Activated CD8-positive, alpha-beta T cell treated with anti-CD3 and anti-CD28 coated beads, Interleukin-2, amount 10 ng/mL, durations not matched to agents 7 days and 5 days (primary cell): ENCODE measurements at places on chromosomes 16 and 17. TPM values are rescaled to one million over a fixed set of nuclear protein-coding genes. Genes with fewer than 3 reads are reported as not detected.

- DNase-seq, result peak; percentile 12
- no peak overlapping the region for H3K4me3 ChIP-seq
- H3K4me1 ChIP-seq, result no peaks in the 10 kb centered on the region
- no peak overlapping the region for H3K27ac ChIP-seq
Measured at GRCh38 chr17:83175119-83175821, 95.9 kb downstream of the METRNL start.

DNA sequence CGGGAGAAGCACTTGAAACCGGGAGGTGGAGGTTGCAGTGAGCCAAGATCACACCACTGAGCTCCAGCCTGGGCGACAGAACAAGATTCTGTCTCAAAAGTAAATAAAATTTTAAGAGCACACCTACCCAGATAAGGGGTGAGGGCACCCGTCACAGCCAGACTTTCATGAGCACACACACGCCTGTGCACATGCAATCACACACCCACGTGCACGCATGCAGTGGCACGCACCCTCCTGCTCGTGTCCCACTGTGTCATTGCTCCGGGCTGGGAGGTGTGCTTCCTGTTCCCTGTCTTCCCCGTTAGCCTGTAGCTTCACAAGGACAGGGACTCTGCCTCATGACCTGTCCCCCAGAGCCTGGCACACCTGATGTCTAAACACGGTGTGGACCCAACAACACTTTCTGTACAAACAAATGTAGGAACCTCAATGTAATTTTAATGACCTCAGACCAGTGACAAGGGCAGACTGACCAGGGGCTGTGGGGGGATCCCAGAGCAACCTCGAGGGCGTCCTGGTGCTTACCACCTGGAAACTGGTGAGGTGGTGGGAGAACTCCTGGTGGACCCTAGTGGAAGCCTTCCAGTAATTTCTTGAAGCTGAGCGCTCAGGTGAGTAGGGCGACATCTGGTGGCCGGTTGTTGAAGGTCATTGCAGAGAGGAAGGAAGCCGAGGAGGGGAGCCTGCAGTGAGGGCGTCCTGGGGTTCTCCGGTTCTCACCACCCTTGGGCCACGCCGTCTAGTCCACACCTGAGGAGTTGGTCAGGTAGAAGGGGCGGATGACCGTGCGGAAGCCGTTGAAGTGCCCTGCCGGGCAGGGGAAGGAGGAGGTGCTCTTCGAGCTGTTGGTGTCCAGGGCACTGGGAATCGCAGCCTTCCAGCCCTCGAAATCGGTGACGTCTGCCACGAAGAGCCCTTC, 8.6 kb downstream of the LGALS3BP start:
- no peak overlapping the region for H3K4me3 ChIP-seq
- no peak overlapping the region for H3K27ac ChIP-seq
- H3K4me1 ChIP-seq, result peaks cover 17% of the 10 kb centered on the region
- peak; percentile 87 for DNase-seq
- H3K27me3 ChIP-seq, result no peaks in the 10 kb centered on the region
- peaks cover 29% of the 10 kb centered on the region for H3K36me3 ChIP-seq

DNA sequence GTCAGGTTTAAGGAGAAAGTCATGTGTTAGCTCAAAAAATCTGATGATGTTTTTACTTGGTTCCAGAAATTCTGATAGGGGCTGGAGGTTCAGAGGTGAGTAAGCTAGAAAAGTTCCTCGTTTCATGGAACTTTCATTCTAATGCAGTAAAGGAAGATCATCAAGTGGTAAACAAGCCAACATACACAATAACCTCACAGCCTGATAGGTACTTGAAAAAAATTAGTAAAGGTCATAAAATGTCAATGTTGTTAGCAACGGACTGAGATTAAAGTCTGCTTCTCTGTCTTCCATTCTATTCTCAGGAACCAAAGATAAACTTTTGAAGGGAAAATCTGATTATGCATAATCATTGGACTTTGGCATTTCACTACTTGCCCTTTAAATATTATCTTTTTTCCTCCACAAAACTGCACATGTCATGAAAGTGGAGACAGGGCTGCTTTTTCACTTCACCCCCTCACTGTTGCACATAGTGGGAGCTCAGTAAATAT, 165.4 kb upstream of the MAF start:
- DNase-seq, result no peak
- peaks cover 8% of the 10 kb centered on the region for H3K27me3 ChIP-seq
- H3K36me3 ChIP-seq, result no peaks in the 10 kb centered on the region
- no peak overlapping the region for H3K27ac ChIP-seq

GRCh38 chr16:86823888-86824671, 245.7 kb downstream of the FOXL1 start:
- H3K36me3 ChIP-seq, result no peaks in the 10 kb centered on the region
- H3K27me3 ChIP-seq, result peaks cover 27% of the 10 kb centered on the region
- no peak for DNase-seq
- no peak overlapping the region for H3K27ac ChIP-seq
- peaks cover 5% of the 10 kb centered on the region for H3K4me1 ChIP-seq

- DNase-seq, result no peak
- peaks cover 21% of the 10 kb centered on the region for H3K27me3 ChIP-seq
- H3K4me1 ChIP-seq, result peaks cover 3% of the 10 kb centered on the region
- no peak overlapping the region for H3K27ac ChIP-seq
- H3K36me3 ChIP-seq, result no peaks in the 10 kb centered on the region
Measured at GRCh38 chr17:46983782-46984181, 4.7 kb upstream of the RPRML start.

- peaks cover 4% of the 10 kb centered on the region for H3K4me1 ChIP-seq
- H3K27ac ChIP-seq, result no peak overlapping the region
- H3K36me3 ChIP-seq, result no peaks in the 10 kb centered on the region
- no peak for DNase-seq
- no peaks in the 10 kb centered on the region for H3K27me3 ChIP-seq
- no peak overlapping the region for H3K4me3 ChIP-seq
Measured at GRCh38 chr16:48413272-48413671, 28.1 kb upstream of the SIAH1 start.

GRCh38 chr17:19386974-19387920, at the start of gene MFAP4:
Gene MFAP4 (minus strand): TSS chr17:19387190. CDS start chr17:19387155, 35 bp downstream.
- peaks cover 15% of the 10 kb centered on the region for H3K36me3 ChIP-seq
- H3K27me3 ChIP-seq, result peaks cover 11% of the 10 kb centered on the region
- H3K4me1 ChIP-seq, result peaks cover 5% of the 10 kb centered on the region
- H3K4me3 ChIP-seq, result no peak within 1 kb of the TSS
- peak within 1 kb of the TSS; percentile 30 for H3K27ac ChIP-seq

- peaks cover 36% of the 10 kb centered on the region for H3K4me1 ChIP-seq
- peaks cover 2% of the 10 kb centered on the region for H3K27me3 ChIP-seq
- no peak overlapping the region for H3K27ac ChIP-seq
- H3K36me3 ChIP-seq, result no peaks in the 10 kb centered on the region
Measured at GRCh38 chr17:39949028-39949427, 13.8 kb upstream of the GSDMA start.

- DNase-seq, result no peak
- H3K36me3 ChIP-seq, result no peaks in the 10 kb centered on the region
- peaks cover 11% of the 10 kb centered on the region for H3K4me1 ChIP-seq
- H3K27me3 ChIP-seq, result peaks cover 43% of the 10 kb centered on the region
- no peak overlapping the region for H3K27ac ChIP-seq
Measured at GRCh38 chr17:55242476-55242875, 22.3 kb upstream of the HLF start.

GRCh38 chr17:6517062-6517461, 39.3 kb downstream of the PITPNM3 start:
- no peak for DNase-seq
- H3K36me3 ChIP-seq, result no peaks in the 10 kb centered on the region
- H3K4me1 ChIP-seq, result no peaks in the 10 kb centered on the region
- no peak overlapping the region for H3K27ac ChIP-seq

GRCh38 chr17:60579090-60579489, 20.9 kb upstream of the PPM1D start:
- no peak overlapping the region for H3K4me3 ChIP-seq
- no peak for DNase-seq
- peaks cover 9% of the 10 kb centered on the region for H3K4me1 ChIP-seq
- H3K27ac ChIP-seq, result no peak overlapping the region

GRCh38 chr16:1144476-1145382, 8.2 kb upstream of the CACNA1H start:
- no peaks in the 10 kb centered on the region for H3K27me3 ChIP-seq
- no peaks in the 10 kb centered on the region for H3K4me1 ChIP-seq
- DNase-seq, result no peak
- H3K36me3 ChIP-seq, result no peaks in the 10 kb centered on the region

DNA sequence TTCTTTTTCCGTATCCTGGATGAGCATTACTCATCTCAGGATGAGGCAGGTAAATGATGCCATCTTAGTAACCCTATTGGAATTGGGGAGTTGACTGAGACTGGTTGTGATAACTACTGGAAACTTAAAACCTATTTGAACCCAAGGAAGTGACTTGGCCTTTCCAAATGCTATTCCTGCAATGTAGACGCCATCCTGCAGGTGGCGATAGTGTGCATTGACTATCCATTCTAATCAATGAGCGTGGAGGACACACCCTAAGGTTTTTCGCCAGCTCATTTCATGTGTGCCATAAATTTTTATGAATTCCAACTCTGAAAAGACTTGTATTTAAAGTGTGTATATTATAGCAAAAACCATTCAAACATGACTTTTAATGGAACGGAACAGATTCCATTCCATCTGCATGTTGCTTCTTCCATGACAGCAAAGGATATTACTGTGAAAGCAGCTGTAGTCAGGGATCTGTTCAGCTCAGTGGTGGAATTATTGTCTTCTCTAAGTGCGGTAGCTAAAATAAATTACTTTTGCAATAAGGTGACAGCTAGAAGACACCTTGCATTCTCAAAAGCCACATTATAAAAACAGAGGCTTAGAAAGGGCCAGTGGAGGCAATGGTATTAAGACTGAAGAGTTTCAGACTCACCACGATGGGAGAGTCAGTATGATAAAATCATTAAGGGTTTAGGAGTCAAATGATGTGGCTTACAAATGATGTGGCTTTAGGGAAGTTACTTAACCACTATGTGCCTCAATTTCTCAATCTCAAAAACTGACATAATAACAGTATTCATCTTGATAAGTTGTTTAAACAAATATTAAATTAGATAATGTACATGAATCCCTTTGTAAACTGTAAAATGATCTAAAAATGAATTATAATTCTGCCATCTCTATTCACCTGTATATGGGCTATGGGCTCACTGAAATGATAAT, 55.5 kb downstream of the SYT17 start:
- H3K27me3 ChIP-seq, result no peaks in the 10 kb centered on the region
- no peaks in the 10 kb centered on the region for H3K4me1 ChIP-seq
- H3K36me3 ChIP-seq, result no peaks in the 10 kb centered on the region
- H3K4me3 ChIP-seq, result no peak overlapping the region

DNA sequence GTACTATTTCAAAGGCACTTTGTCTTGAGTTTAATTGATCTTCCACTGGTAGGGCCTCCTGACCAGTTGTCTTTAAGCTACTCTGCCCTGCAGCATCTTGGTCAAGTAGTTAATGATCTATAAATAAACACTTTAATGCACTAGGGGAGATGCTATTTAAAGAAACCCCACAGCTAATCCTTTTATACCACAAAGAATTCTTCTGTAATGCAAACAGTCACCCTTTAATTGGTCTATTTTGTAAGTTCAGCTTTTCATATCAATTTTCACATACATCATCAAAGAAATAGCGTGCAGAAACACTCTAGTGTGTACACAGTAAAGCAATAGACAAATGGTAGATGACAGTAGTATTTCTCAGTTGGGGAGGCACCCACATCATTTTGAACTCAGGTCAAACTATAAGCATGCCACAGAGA, 70.3 kb downstream of the PMP22 start:
- no peaks in the 10 kb centered on the region for H3K4me1 ChIP-seq
- H3K4me3 ChIP-seq, result no peak overlapping the region
- no peak for DNase-seq
- no peaks in the 10 kb centered on the region for H3K27me3 ChIP-seq

GRCh38 chr17:81039096-81039495, 4.1 kb downstream of the BAIAP2 start:
- H3K27me3 ChIP-seq, result peaks cover 23% of the 10 kb centered on the region
- H3K27ac ChIP-seq, result no peak overlapping the region
- no peaks in the 10 kb centered on the region for H3K36me3 ChIP-seq

GRCh38 chr16:52643006-52643405, 96.1 kb upstream of the TOX3 start:
- H3K27ac ChIP-seq, result no peak overlapping the region
- no peaks in the 10 kb centered on the region for H3K4me1 ChIP-seq
- no peak overlapping the region for H3K4me3 ChIP-seq
- H3K27me3 ChIP-seq, result no peaks in the 10 kb centered on the region
- H3K36me3 ChIP-seq, result no peaks in the 10 kb centered on the region

- no peaks in the 10 kb centered on the region for H3K4me1 ChIP-seq
- no peaks in the 10 kb centered on the region for H3K27me3 ChIP-seq
- H3K27ac ChIP-seq, result no peak overlapping the region
- H3K4me3 ChIP-seq, result no peak overlapping the region
Measured at GRCh38 chr16:2062801-2063200, 15.0 kb downstream of the TSC2 start.

GRCh38 chr16:1610899-1611632, 806 bp downstream of the IFT140 start:
- peaks cover 13% of the 10 kb centered on the region for H3K36me3 ChIP-seq
- peak overlapping the region; percentile 84 for H3K4me3 ChIP-seq
- peak overlapping the region; percentile 97 for H3K27ac ChIP-seq
- no peak for DNase-seq

GRCh38 chr16:85010446-85010930, 847 bp downstream of the ZDHHC7 start:
- H3K27me3 ChIP-seq, result peaks cover 4% of the 10 kb centered on the region
- peaks cover 8% of the 10 kb centered on the region for H3K36me3 ChIP-seq
- peak overlapping the region; percentile 88 for H3K4me3 ChIP-seq

- H3K36me3 ChIP-seq, result no peaks in the 10 kb centered on the region
- no peak overlapping the region for H3K27ac ChIP-seq
- H3K4me1 ChIP-seq, result no peaks in the 10 kb centered on the region
Measured at GRCh38 chr16:1201444-1201843, 23.6 kb downstream of the TPSG1 start.

DNA sequence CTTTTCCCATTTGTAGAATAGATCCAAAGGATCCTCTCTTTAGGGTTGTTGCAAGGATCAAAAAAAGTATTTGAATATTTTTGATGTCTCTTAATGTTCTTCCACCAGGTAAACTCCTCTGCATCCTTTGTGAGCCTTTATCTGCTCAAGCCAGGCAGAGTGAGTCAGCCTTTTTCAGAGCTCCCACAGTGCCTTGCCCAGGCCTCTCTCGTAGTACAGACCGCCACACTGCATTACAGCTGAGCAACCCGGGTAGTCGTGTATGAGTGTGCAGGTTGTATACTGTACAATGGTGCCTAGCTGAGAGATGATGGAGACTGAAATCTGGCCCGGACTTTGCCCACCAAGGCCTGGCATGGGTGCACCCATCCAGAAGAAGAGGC, 20.9 kb downstream of the RHBDL3 start:
- H3K36me3 ChIP-seq, result no peaks in the 10 kb centered on the region
- no peak overlapping the region for H3K27ac ChIP-seq
- peaks cover 6% of the 10 kb centered on the region for H3K4me1 ChIP-seq
- H3K4me3 ChIP-seq, result no peak overlapping the region
- no peak for DNase-seq
- peaks cover 13% of the 10 kb centered on the region for H3K27me3 ChIP-seq

GRCh38 chr17:72053036-72053435, 67.8 kb upstream of the SOX9 start:
- H3K27ac ChIP-seq, result no peak overlapping the region
- no peak overlapping the region for H3K4me3 ChIP-seq
- H3K4me1 ChIP-seq, result no peaks in the 10 kb centered on the region
- no peaks in the 10 kb centered on the region for H3K27me3 ChIP-seq
- no peak for DNase-seq

The FN3K gene
- 1.9 TPM for total RNA-seq

The AOC3 gene
- 1.4 TPM for total RNA-seq

The ZFP3 gene
- 3.5 TPM for total RNA-seq

The KRT12 gene
- total RNA-seq, result not detected

The SLC38A8 gene
- total RNA-seq, result not detected

The ODAD4 gene
- 0.97 TPM for total RNA-seq

The APOBR gene
- 32.2 TPM for total RNA-seq

The MYH3 gene
- 2.3 TPM for total RNA-seq

The MXRA7 gene
- 12.4 TPM for total RNA-seq

The SOX8 gene
- not detected for total RNA-seq

The MYCBPAP gene
- 7.7 TPM for total RNA-seq
